ENCODE measurements at places on chromosomes 16 and 17.

- no peak for DNase-seq
These were observed 18.7 kb upstream of the ARHGAP17 start for GRCh38 chr16:25033852-25034251.

- no peak for DNase-seq
These were observed 503 bp downstream of the C16orf54 start for GRCh38 chr16:29745121-29745852.

- no peak for DNase-seq
These were observed 430.8 kb downstream of the WWOX start for GRCh38 chr16:78530283-78530682.

DNA sequence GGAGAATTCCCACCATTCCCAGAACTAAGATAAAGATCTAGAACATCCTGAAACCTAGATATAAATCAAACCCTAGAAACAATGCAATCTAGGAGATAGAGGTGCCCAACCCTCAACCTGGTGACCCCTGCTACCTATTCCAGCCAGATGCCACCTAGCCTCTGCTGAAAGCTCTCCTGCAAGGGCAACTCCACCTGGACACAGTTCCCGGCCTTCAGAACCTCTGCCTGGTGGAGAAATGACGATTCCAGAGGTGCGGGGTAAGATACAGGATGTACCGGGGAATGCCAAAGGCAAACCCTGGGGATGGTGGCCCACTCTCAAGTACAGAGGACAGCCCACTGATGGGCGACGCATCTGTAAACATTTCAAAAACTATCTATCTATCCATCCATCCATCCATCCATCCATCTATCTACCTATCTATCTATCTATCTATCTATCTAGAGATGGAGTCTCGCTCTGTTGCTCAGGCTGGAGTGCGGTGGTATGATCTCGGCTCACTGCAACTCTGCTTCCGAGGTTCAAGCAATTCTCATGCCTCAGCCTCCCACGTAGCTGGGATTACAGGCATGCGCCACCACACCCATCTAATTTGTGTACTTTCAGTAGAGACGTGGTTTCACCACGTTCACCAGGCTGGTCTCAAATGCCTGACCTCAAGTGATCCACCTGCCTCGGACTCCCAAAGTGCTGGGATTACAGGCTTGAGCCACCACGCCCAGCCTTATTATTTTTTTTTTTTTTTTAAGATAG, 19.0 kb downstream of the MEAK7 start:
- DNase-seq: no peak

- DNase-seq: no peak
These were observed 479 bp downstream of the ITGA3 start for GRCh38 chr17:50056217-50056960.

DNA sequence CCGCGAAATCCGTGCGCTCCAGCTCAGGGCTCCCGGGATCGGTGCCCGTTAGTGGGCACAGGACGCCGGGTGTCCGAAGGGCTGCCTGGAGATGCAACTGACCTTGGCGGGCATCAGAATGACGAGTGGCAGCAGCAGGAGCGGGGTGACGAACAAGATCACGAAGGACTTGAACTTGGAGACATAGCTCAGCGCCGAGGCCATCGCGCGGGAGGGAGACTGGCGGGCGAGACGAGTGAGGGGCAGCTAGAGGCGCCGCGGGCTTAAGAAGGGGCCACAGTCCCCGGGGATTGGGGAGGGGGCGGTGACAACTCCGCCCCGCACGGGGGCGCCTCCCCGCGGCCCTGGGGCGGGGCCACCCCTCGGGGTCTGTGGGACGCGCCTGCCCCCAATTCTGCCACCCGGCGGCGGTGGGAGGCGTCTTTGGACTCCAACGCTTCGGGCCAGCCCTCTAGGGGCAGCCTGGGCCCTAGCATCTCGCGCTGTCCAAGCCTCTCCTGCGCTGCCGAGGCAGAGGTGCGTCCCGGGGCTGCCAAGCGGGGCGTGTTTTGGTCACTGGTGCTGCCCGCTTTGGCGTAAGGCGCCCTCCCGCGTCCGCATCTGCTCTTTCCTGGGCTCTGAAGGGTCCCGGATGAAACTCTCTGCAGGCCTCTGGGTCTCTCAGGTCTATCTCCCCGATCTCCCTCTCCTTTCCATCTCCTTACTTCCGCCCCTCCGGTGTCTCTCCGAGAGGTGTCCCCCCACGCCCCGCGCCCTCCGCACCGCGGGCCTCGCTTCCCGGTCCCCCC, at the start of gene SLC13A5:
SLC13A5 (minus strand) TSS at position 240 of the 788 bp plus-strand sequence; CDS start at position 204, 36 bp downstream.
- no peak for DNase-seq

DNA sequence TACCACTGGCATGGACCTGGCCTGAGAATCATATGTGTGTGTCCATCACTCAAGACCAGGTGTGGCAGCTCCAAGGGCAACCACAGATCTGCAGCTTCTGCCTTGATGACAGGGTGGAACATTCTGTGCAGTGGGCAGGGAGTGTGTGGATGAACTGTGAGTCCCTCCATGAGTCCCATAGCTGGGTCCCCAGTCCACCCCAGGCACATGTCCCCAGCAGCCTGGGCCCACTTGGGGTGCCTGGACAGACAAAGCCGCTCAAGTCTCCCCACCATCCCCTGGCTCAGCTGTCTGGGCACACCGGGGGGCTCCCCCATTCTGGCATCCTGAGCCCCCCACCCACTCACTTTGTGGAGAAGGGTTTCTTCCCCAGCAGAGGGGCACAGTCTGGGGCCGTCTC, 4.6 kb upstream of the KRT16 start:
- DNase-seq: no peak

DNA sequence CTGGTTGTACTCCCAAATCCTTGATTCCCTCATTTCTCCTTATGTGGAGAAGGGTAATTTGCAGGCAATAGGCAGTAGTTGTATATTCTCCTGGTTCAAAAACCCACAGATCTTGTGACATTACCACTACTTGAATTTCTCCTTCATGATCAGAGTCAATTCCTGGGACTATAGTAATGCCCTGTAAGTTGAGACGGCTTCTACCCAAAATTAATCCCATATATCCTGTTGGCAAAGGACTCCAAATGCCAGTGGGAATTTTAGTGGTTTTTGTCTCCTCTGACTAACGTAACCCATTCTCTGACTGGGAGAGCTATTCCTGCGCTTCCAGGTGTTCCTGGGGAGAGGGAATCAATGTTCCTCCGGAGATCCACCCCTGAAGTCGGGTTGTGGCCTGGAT, 11.6 kb upstream of the ZNF689 start:
- DNase-seq: no peak

Data from forelimb muscle (tissue), 1 donor.